T-helper 22 cell (primary cell): ENCODE measurements at places on chromosomes 11 and 22.

DNA sequence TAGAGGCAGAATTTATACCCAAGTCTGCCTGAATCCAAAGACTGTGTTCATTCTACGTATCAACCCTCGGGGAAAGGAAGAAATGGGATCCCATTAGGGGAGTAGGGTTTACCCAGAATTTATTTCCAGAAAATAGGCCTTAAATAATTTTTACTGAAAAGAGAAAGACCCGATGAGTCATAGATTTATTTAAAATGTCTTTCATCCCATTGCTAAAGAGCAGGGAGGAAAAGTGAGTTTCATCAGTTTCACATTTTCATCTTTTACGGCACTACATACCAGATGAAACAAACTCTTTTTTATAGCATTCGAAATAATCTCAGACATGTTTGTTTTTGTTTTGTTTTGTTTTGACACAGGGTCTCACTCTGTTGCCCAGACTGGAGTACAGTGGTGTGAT is 31.3 kb downstream of the SLC1A2 start:
- DNase-seq: no peak

GRCh38 chr11:112566124-112566523 is 305.5 kb upstream of the PLET1 start:
- DNase-seq: no peak

DNA sequence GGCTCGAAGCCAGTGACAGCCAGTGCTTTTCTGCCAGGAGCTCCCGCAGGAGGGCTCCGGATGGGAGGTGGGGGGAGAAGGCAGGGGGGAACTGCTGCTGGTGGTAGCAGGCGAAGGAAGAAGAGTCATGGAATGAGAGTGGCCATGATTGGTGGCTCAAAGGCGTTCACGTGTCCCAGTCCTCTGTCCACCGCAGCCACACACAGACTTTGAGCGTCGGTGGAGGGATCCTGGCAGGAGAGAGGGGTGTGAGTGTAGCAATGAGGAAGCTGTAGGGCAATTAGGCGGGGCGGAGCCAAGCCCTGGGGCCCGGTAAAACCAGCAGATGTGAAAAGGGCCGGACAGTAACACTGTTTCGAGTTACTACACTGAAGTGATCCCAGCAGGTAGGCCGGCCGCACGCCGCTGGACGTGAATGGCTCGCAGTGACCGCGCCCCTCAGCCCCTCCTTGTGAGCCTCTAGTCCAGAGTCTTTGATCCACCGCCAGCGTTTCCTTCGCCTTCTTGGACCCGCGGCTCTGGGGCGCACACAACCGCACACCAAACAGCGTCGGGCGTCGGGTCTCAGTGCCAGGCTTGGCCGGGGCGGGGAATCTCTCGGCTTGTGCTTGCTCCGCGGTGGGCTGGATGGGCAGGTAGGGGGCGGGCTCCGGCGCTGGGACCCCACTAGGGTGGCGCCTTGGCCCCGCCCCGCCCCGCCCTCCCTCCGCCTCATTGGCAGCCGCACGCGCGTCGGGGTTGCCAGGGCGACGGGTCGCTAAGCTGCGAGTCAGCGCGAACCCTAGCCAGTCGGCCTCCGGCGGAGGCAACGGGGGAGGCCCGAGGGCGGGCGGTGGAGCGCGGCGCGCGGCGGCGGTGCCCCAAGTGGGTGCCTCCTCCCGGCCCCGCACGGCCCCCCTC is at the start of gene LRRC10B:
LRRC10B (plus strand) TSS at position 788 of the 900 bp plus-strand sequence. CDS start 250 bp downstream, outside the sequence.
- DNase-seq: no peak

GRCh38 chr11:2395856-2396255 is 4.7 kb upstream of the TSSC4 start:
- DNase-seq: no peak

DNA sequence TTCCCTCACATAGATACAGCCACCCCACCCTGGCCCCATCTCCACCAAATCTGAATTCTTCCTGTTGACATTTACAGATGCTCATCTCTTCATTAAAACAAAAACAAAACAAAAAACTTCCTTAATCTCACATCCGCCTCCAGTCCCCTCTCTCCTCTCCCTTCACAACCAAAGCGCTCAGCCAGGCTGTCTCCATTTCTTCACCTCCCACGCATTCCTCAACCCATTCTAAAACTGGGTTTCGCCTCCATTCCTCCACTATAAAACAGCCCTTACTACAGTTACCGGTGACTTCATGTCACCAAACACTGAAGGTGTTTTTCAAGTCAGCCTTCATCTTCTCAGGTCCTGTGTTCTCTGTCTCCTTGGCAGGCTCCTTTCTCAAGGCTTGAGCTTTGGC is 9.6 kb downstream of the BACE1-AS start:
- no peak for DNase-seq
